T-helper 2 cell (primary cell): ENCODE measurements at places on chromosomes 5 and 9.

GRCh38 chr5:15850939-15851341, 328.7 kb downstream of the MARCHF11 start:
- DNase-seq: no peak

- no peak for DNase-seq
These were observed 21.2 kb downstream of the MEGF9 start for GRCh38 chr9:120692901-120693699.

- peak; percentile 19 for DNase-seq
These were observed 28.3 kb upstream of the SPRY4 start for GRCh38 chr5:142353071-142353472.

DNA sequence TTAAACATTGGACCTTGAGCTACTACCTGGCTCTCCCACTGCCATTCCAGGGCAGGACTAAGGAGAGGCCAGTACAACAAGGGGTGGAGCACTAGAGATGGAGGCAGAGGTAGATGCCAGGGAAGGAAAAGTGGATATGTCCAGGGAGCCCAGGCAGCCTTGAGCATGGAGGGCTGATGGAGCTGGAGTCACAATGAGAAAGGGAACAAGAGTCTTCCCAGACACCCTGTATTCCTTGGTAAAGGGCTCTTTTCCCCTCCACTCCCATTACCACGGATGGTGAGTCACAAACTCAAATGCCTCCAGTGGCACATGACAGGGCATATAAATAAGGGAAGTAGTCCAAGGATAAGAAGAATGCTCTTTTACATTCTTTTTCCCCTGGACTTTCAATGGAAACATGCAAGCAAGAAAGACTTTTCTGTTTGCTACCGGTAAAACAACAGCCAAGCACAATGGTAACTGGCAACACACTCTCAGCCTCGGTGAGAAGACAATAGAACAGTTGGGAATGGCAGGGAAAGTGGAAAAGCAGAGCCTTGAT, 16.7 kb downstream of the ERAP1 start:
- no peak for DNase-seq

DNA sequence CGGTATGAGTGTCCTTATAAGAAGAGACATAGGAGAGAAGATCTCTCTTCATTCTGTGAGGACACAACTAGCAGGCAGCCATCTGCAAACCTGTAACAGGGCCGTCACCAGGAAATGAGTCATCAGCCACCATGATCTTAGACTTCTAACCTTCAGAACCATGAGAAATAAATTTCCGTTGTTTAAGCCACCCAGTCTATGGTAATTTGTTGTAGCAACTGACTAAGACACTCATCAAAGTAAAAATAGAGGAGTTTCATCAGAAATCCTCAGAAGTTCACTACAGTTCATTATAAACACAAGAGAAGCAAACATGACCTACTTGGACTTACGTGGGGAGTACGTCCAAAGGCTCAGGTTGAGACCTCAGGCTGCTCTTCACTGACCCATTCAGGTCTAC, 357.7 kb downstream of the SEMA5A start:
- peak; percentile 60 for DNase-seq

DNA sequence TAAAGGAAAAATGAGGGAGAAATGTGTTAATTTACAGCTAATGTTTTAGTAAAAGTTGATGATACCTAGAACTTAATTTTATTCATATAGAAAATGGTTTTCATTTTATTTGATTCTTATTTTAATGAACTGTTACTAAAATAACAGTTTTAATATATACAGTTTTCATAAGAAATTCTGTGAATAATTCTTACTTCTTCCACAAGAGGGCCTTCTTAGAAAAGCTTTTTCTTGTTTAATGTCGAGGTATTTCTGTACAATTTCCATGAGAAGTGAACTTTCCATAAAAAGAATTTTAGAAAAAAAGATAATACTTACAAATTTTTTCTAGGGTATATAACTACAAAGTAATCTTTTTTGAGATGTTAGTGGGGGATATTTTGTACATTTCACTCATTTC, 73.9 kb downstream of the KLF9 start:
- no peak for DNase-seq

- DNase-seq: no peak
These were observed 103.9 kb upstream of the NR5A1 start for GRCh38 chr9:124611106-124611505.

DNA sequence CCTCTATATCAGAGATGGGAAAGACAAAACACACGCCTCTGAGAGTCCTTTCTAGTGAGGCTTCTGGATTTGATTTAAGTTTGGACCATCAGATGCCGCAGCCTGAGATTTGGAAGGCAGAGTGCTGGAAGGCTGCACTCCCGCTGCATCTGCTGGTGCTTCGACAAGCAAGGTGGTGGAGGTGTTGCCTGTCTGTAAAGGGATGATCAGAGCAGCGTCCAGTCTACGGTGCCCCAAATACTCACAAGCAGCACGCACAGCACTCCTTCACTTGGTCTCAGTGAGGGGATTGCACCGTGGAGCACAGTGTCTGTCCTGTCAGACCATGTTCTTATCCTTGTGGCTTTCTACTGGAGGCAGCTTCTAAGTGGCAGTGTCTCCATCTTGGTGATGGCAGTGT, 221.4 kb downstream of the GADD45G start:
- DNase-seq: no peak

DNA sequence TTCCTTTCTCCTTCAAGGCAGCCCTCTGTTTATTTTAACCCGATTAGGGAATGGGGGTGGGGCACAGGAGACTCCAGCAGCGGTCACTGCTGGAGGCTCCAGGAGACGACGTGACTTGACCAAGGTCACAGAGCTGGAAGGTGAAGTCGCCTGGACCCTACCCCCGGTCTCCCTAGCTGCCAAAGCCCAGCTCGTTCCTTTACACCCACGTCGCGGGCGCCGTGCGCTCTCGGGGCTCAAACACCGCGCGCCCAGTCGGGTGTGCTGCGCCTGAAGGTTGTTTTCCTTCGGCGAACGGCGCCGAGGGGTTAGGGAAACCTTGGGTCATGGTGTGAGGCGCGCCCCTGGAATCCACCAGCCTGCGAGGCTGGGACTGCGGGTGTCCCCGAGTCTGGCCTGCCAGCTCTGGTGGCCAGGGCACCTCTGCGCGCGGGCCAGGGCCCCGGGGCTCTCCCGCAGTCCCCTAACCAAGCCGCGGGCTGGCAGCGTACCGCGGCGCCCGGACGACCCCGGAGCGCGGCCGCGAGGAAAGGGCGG, 747 bp upstream of the UNC5A start:
- no peak for DNase-seq

GRCh38 chr5:146005264-146005663, 68.9 kb downstream of the SH3RF2 start:
- DNase-seq: no peak

DNA sequence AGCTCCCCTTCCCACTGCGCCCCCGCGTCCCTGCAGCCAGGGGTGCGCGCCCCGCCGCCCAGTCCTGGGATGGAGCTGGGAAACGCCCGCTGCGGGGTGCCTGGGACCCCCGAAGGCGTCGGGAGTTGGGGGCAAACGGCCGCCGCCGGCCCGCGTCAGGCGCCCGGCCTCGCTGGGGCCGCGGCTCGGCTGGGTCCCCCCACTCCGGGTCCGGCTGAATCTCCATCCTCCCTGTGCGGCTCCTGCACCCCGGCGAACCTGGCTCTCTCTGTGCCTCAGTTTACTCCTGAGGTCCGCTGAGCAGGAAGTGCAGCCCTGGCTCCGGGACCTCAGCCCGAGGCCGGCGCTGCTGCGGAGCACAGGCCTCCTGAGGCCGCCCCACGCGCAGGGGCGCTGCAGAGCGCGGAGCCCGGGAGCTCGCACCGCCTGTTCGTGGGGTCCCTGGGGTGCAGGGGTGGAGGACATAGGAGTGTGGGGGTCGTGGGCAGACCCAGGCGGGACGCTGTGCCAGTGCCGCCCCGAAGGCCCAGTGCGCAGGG, 13.9 kb upstream of the TMEM250 start:
- DNase-seq: no peak

DNA sequence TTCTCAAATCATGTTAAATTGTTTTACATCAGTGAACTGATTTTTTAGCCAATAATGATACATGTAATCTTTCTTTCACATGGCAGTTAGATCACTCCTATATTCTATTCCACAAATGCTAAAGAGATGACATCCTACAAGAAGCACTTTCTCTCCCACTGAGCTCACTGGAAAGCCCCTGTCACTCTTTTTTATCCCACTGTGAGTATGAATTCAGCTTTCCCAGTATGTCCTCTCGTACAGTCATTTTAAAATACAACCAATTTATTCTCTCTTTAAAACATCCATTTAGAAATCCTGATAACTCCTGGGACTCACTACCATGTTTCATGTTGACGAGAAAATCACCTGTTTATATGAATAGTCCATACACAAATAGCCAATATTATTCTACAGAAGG, 599.9 kb downstream of the SEMA5A start:
- no peak for DNase-seq

DNA sequence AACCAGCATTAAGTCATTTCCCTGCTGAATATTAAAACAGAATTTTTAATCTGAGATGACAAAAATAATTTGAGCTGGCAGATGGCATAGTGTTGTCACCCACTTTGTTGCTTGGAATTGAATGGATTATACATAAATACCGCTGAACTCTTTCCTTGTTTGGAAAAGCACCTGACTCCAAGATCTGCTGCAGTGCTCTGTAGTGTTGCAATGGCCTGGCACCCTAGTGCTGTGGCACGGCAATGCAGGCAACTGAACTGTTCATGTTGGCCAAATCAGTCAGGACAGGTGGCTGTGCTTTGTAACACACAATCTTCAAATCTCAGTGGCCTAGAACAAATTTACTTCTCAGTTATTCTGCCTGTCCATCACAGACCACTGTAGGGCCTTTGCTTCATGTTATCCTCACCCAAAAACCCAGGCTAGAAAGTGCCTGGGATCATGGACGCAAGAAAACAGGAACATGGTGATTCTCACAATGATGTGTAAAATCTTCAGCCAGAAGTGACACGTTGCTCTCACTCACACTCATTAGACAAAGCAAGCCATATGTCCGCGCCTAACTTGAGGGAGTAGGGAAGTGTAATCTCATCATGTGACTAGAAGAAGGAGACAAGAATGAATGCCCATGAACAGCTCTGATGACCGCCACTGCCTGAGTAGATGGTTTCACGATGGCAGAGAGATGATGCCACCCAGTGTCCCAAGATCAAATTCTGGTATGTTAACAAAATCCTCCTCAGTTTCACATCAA, 191.9 kb upstream of the PUM3 start:
- DNase-seq: no peak

GRCh38 chr9:76652894-76653293, 111.3 kb upstream of the PCA3 start:
- DNase-seq: no peak

- no peak for DNase-seq
These were observed 70.8 kb downstream of the NXNL2 start for GRCh38 chr9:88605512-88606362.

- DNase-seq: no peak
These were observed 118.2 kb upstream of the CTNND2 start for GRCh38 chr5:12022444-12022843.

DNA sequence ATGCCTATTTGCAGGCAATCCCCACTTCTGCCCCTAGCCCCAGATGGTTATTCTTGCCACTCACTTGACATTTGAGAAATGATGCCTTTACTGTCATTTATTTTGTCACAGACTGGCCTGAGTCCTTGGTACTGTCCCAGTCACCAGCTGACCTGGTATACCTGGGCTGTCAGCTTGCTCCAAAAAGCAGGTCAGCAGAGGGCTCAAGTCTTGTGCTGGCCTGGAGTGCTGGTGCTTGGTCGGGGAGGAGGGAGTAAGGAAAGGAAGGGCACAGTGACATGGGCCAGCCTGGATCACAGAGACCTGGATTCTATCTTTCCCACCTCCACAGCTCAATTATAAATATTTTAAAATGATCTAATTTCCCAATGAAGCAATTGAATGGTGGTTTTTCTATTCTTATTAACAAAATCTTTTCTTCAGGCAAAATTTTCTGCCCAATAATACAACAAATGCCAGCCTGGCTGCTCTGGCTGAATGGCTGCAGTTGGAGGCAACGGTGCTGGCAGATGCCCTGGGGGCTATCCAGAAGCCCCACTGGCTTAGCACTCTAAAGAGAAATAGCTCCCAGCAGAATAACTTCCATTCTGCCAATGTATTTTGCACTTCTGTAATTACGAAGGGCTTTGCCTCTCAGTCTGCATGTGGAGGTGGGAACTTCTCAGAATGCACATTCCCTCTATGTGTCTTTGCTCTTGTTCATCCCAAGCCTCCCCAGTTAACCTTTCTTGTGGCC, 160.6 kb downstream of the GADD45G start:
- DNase-seq: no peak

DNA sequence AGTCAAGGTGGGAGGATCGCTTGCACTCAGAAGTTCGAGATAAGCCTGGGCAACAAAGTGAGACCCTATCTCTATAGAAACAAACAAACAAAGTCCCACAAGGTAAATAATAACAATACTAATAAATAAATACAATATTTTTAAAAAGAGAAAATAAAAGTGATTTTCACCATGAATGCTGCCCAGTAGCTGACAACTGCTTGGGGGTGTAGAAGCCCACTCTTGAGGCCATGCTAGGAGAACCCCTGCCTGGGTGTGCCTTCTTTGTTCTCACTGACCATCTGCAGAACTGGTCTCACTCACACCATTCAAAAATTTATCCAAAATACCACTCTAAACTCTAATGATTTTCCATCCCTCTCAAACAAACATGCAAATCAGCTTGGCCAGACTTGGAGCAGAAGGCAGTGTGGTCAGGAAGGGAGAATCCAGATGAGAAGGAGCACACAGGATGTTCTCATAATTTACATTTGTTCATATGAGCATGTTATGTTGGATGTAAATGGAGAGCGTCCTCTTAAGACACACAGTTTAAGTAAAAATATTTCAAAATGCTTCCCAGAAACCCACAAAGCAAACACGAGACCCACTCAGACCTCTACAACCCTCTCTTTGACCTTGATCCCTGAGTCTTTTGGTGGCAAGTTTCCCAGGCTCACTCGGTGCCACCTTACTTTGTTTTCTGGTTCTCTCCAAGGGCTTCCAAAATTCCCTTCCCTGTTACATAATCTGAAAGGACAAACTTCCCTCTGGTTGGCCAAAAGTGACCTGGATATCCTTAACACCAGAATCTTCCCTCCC, 7.9 kb upstream of the RAI14 start:
- no peak for DNase-seq

GRCh38 chr9:95189251-95190098, 128.0 kb downstream of the FANCC start:
- no peak for DNase-seq

GRCh38 chr5:37739817-37740261, 100.0 kb downstream of the GDNF start:
- no peak for DNase-seq

DNA sequence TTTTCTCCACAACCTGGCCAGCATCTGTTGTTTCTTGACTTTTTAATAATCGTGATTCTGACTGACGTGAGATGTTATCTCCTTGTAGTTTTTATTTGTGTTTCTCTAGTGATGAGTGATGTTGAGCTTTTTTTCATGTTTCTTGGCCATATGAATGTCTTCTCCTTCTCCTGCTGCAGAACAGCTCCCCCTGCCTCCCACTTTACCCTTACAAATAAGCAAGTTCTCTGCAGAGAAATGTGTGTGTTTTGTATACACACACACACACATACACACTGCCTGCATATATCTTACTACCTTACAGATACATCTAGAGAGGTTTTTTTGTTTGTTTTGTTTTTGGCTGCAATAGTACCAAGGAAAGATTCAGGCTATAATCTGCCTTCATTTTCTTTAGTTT, 88.7 kb upstream of the PHF24 start:
- DNase-seq: no peak

GRCh38 chr9:83423815-83424707, 114.1 kb downstream of the FRMD3 start:
- DNase-seq: no peak
